Ovary (tissue), 10 donors: ENCODE measurements at places on chromosomes 2 and 18. TPM values are rescaled to one million over a fixed set of nuclear protein-coding genes. Genes with fewer than 3 reads are reported as not detected.

Gene RASGRP3
- total RNA-seq: 1.9 TPM

Gene LINC00305
- total RNA-seq: not detected

Gene POTEE
- total RNA-seq: not detected

Gene GAREM2
- 6.5 TPM for total RNA-seq

Gene GPR155
- total RNA-seq: 5.4 TPM

Gene TIMM21
- 12.5 TPM for total RNA-seq

Gene CRYBA2
- not detected for total RNA-seq

Gene TCF4
- total RNA-seq: 123 TPM

Gene LIPG
- 0.24 TPM for total RNA-seq

Gene FN1
- total RNA-seq: 299 TPM

Gene TEKT4
- total RNA-seq: 0.72 TPM

Gene CHRNG
- total RNA-seq: not detected

Gene LOXL3
- total RNA-seq: 2.3 TPM

Gene LBH
- total RNA-seq: 64.4 TPM

Gene RNF125
- total RNA-seq: 1.9 TPM

Gene GALR1
- not detected for total RNA-seq

Gene INHA
- total RNA-seq: 119 TPM

Gene GATA6
- 99.1 TPM for total RNA-seq
